KG1 (cell line): ENCODE measurements at places on chromosomes 6 and 20.
A peak's percentile ranks its signal among the peaks of the same experiment; 100 is the strongest.

DNA sequence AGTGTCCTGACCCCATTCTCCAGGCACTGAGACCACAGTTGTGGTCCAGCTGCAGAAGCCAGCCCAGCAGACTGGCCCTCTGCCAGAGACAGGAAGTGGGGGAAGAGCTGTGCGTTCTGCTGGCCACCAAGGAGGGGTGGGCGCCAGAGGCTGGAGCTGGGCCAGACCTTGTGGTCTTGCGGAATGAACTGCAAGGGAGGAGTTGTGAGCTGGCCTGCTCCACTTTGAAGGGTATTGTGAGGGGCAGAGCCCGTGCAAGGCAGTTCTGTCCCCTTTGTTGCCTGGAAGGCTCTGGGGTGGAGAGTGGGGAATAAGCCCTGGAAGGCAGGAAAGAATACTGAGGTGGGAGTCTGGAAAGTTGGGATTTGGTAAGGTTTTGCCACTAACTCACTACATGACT, 3.6 kb upstream of the MDFI start:
- no peak for DNase-seq

- no peak for DNase-seq
These were observed 136.0 kb upstream of the TOP1 start for GRCh38 chr20:40892642-40893041.

GRCh38 chr6:16948396-16948795, 153.5 kb upstream of the STMND1 start:
- no peak for DNase-seq

DNA sequence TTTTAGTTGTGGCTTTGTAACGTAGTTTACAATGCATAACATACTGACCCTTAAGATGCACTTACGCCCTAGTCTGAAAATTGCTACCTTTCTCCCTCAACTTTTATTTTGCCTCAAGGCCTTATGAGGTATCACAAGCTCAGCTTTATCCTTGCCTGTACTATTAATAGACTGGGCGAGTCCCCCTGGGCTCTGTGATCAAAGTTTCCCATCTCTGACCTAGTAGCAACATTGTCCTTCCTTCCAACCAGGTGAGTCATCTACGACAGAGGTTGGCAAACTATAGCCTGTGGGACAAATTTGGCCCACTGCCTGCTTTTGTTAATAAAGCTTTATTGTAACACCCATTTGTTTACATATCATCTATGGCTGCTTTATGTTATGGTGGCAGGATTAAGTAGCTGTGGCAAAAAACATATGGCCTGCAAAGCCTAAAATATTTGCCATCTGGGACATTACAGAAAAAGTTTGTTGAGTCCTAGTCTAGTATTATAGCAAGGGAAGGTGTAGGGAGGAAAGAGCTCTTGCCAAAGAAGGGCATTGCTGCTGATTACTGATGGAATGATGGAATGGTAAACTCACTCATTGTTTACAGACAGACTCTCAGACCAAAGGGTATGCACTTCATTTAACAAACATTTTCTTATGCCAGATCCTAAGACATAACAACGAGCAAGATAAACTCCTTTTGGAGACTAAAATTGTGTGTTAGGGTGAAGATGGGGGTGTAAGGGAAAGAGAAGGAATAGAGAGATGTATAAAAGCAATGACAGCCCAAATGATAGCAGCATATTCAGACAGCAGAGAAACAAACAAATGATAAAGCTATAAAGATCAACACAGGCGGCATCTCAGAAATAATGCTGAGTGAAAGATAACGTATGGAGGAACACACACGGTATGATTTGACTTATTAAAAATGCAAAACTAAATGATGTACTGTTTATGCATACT, 74.2 kb downstream of the SLC22A23 start:
- no peak for DNase-seq

- no peak for DNase-seq
These were observed 325.0 kb downstream of the CDC5L start for GRCh38 chr6:44712353-44713111.

GRCh38 chr6:166772518-166772917, 145.5 kb upstream of the RPS6KA2 start:
- no peak for DNase-seq

GRCh38 chr6:129660346-129660676, 49.7 kb downstream of the ARHGAP18 start:
- DNase-seq: no peak

GRCh38 chr20:39745380-39745779, 783.2 kb downstream of the DHX35 start:
- no peak for DNase-seq

GRCh38 chr6:137405806-137406205, 88.4 kb downstream of the OLIG3 start:
- DNase-seq: no peak

DNA sequence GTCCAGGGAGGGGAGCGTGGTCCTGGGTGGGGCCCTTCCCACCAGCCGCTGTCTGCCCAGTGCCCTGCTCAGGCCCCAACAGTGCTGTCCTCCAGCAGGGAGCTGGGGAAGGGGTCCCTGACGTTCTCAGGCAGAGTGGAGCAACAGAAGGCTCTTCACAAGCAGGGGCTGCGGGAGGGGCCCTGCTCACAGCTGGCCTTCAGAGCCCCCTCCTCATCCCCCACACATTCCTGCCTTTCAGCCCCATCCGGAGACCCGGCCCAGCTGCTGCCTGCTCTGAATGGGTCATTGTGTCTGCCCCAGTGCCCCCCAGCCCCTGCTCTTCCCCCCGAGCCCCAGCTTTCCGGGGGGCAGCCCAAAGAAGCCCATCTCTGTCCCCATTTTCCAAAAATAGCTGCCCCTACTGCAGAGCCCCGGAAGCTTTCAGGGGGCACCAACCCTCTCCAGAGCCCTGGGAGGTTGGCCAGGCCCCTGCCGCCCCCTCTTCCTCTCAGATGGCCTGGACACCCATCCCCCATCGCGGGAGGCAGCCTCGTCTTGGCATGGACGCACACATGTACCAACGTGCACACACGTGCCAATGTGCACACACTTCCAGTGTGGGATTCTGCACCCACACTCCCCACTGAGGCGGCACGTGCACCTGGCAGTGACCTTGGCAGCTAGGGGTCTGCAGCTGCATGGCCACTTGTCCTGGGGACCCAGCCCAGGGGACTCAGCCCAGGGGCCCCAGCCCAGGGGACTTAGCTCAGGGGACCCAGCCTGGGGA, 3.7 kb downstream of the COL20A1 start:
- DNase-seq: no peak

DNA sequence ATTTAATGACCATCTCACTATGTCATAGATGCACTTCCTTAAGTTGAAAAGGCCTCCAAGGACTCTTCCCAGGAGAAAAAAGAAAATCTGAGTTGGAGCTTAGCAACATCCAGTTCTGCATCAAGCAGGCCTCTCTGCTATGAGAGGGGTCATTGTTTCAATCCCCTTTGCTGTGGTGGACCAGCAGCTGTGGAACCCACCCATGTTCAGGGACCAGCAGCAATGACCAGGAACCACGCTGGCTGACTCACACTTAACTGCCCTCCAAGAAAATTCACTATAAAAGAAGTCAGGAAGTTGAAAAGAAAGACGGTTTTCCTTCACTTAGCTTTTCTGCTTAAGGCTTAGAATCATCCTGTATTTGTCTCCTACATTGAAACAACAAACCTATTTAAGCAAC, 1062.4 kb upstream of the FLRT3 start:
- no peak for DNase-seq

DNA sequence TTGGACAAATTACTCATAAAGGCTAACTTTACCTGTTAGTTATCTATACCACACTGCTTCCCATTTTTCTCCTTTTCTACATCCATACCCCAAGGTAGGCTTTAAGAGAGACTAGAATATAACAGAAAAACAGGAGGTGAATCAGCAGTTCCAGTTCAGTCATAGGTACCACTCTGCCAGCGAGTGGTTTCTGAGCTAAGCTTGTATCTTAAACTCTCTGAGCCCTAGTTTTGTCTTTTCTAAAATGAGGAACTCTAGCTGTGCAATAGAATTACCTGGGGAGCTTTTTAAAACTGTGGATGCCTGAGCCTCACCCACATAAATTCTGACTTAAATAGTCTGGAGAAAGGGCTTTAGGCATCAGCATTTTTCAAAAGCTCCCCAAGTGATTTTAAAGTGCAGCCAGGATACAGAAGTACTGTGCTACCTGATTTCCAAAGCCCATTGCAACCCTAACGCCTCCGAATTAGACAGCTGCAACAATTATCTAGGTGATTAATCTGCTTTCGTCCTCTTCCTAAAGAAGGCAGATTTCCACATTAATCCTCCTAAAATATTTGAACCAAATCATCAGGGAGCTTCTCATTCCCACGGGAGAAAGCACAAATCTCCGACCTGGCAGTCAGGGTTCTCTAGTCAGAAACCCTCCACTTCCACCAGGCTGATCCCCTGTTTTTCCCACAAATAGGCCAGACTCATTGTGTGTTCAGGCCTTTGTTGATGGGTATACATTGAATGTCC, 37.4 kb upstream of the RPL7L1 start:
- DNase-seq: no peak

GRCh38 chr6:50591135-50591534, 122.2 kb upstream of the TFAP2D start:
- DNase-seq: no peak

DNA sequence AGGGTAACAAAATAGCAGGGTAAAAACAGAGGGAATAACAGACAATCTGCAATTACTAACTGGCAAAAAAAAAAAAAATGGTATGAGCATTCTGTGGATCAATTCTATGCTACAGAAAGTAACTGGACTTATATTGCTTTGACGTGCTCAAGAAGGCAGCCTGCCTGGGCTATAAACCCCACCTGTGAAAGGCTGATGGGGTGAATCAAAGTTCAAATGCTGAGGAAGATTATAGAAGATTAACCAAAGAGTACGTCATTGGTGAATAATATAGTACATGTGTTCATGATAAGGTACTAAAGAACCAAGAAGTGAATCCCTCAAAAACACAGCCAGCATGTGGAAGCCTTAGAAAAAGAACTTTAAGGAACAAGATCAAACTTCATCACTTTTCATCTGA, 441.9 kb upstream of the PTCHD4 start:
- DNase-seq: no peak

- DNase-seq: no peak
These were observed 62.7 kb downstream of the LRRC1 start for GRCh38 chr6:53857318-53858094.

- no peak for DNase-seq
These were observed 1.6 kb downstream of the DNAAF9 start for GRCh38 chr20:3405696-3406358.

DNA sequence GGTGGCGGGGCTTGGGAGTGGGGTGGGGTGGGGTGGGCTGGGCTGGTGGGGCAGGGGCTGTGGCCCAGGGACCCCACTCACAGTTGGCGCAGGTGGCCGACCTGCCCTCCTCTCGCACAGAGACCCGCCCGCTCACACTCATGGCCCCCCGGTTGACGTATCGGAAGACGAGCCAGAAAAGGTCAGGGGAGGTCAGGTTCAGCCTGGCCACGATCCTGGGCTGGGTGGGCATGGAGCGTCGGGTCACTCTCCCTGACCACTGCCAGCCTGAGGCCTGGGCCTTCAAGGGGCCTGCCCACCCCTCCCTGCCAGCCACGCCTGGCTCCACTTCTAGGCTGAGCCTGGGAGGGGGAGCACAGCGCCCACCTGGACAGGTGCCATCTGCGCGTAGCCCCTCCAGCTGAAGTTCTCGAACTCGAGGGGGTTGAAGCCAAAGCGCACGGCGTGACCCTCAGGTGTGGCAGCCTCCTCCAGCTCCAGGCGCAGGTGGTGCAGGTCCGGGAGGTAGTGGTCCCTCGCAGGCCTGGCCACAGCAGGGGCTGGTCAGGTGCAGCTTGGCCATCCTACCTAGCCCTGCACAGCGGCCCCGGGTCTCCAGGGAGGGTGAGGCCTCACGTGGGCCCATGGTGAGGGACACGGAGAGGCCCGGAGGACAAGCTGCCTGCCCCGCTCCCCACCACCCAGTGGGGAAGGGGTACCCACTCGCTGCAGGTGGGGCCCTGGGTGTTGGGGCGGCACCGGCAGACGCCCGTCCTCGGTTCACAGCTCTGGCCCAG, 31.2 kb downstream of the ADRM1 start:
- DNase-seq: no peak

- DNase-seq: no peak
These were observed 34.5 kb downstream of the GFRA4 start for GRCh38 chr20:3628502-3629314.

DNA sequence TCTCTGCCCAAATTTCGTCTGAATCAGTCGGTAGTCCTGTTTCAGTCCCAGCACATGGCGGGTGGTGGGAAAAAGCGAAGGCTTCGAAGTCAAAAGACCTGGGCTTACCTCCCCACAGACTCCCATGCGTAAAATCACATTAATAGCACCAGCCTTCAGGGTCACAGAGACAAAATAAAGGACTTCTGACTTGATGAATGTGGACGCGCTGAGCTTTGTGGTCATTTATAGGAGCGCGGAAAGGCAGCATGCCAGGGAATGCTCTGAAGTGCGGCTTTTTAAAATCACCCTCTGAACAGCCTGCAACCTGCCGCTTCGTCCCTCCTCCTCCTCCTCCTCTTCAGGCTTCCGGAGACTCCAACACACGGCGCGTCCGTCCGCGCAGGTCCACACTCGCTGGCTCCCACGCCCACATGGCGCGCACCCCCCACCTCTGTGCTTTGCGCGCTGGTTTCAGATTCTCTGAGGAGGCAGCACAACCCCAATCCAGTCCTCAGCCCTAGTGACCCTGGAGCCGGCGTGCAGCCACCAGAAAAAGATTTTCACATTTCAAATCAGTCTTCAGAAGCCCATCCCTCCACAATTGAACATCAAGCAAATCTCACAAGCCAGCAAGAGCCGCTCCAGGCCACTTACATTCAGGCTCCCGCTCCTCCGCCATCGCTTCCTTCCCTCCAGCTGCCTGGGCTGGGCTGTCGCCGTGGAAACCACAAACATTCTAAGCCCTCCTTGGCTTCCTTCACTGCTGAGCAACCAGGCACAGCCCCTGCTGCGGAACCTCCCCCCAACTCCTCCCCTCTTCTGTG, at the start of gene C6orf118:
TSS of gene C6orf118 (minus strand) at position 680 of the 806 bp plus-strand sequence. CDS start at position 661, 19 bp downstream.
- peak; percentile 7 for DNase-seq

- no peak for DNase-seq
These were observed 112.2 kb downstream of the LRFN2 start for GRCh38 chr6:40474937-40475336.

- peak; percentile 2 for DNase-seq
These were observed 884.4 kb downstream of the PHF3 start for GRCh38 chr6:64520050-64520449.

DNA sequence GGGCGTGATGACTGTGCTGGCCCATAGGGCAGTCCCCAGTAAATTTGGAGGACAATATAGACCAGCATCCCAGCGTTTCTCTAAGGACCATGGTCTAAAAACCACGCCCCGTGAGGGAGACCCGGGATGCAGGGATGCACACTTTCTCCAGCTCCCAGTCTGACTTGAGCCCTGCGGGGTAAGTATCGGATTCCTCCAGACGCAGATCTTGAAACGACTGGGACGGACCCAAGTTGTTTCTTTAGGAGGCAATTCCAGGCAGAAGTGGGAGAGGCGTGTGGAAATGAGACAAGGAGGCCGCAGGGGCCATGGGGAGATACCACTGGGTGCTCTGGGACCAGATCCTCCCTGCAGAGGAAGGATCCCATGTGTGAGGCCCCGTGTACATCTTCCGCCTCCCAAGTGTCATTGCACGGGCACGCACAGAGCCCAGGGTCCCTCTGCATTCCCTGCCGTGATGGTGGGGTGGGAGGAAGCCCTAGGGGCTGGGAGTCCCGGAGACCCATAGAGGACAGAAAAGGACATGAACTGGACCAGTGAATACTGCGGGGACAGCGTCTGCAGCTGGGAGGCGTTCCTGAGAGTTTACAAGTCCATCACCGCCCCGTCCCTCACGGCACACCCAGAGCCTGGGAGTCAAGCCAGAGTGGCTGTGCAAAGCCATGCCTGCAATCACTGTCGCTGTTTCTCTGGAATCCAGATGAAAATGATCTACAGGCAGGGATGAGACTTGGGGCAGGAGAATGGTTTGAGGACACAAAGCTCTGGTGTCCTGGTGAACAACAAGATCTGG, 522.9 kb downstream of the CDH26 start:
- no peak for DNase-seq
